ENCODE measurements at places on chromosomes 3 and 15.

GRCh38 chr3:158420654-158421396 is 150.2 kb upstream of the MLF1 start:
- no peak for DNase-seq

DNA sequence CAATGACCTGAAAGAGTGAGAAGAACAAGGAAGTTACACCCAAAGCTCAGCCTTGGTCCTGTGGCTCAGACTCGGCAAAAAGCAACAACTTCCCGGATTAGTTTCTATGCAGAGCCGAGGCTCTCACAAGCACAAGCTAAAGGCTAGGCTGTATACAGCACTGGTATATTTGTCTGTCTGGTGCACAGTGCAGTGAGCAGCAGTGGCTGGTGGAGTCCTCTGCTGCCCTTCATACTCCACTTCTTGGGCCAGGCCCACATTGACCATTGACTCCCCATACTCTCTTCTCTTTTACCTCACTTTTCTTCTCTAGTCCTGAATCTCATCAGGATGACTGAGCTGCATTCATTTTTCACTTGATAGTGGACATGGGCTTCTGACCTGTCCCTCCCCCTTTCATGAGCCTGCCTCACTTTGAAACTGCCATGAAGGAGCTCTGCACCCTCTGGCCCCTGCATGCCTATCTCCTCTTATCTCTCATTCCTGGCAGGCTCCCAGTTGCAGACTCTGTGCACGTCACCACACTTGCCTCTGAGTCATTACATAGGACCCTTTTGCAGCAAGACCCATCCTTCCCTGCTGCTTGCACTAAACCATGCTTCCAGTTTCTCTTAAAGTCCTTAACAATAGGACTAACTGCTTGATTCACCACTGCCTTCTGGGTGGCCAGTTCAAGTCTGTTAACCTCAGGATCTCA is 379.3 kb downstream of the NTRK3 start:
- no peak for DNase-seq

- no peak for DNase-seq
Measured at GRCh38 chr3:186534113-186534669, 10.0 kb downstream of the CRYGS start.

GRCh38 chr15:41934843-41935242 is 37.5 kb downstream of the EHD4 start:
- DNase-seq, result peak; percentile 58

GRCh38 chr3:39762537-39763070 is 46.8 kb upstream of the MYRIP start:
- no peak for DNase-seq

GRCh38 chr3:177827511-177828207 is 630.4 kb upstream of the TBL1XR1 start:
- DNase-seq, result no peak

- DNase-seq, result no peak
Measured at GRCh38 chr3:150239766-150240165, 168.3 kb upstream of the TSC22D2 start.

DNA sequence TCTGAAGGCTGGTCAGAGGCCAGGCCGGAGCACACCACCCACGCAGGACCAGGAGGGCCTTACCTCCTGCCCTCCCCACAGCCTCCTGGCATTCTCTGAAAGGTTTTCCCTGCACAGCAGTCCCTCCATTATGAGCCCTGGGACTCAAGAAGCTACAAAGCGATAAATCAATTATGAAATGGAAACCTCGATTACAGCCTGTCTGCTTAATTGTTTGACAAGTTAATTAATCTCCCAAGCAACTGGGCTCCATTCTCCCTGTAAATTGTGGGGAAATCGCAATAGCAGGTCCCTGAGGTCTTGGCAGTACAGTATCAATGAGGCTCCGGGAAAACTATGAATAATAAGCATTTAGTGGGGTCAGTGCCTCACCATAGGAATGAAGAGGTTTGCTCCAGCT is 683.5 kb downstream of the NTRK3 start:
- DNase-seq, result no peak

Data from activated T-cell treated with anti-CD3 and anti-CD28 coated beads for 48 hours (primary cell).